Right renal cortex interstitium (tissue), 3 donors: ENCODE measurements at places on chromosomes 3 and 15. TPM values are rescaled to one million over a fixed set of nuclear protein-coding genes. Genes with fewer than 3 reads are reported as not detected.

GRCh38 chr3:146814601-146815315 lies 209.6 kb upstream of the PLSCR5 start:
- no peak for DNase-seq

The KCNMB2 gene
- 33.9 TPM for polyA plus RNA-seq

- no peak for DNase-seq
Measured at GRCh38 chr15:45441036-45441435, 62.7 kb upstream of the GATM start.

DNA sequence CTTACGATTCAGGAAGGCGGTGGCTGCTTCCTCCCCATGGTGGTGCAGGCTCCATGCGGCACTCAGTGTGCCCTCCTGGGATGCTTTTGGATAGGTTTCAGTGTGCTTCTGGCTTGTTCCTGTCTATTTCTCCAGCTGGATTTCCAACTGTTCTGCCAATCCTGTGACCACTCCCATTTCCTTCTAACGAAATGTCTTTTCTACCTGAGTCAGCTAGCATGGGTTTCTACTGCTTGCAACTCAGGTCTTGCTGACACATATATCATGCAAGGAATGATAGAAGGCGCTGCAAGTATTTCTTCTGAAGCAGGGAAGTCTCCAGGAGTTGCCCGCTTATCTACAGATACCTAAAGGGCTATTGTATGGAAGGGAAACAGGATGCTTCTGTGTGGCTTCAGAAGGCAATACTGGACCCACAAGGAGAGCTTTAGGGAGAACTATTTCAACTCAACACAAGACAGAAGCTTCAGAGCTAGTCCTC lies 244.4 kb downstream of the OPA1 start:
- DNase-seq: no peak

DNA sequence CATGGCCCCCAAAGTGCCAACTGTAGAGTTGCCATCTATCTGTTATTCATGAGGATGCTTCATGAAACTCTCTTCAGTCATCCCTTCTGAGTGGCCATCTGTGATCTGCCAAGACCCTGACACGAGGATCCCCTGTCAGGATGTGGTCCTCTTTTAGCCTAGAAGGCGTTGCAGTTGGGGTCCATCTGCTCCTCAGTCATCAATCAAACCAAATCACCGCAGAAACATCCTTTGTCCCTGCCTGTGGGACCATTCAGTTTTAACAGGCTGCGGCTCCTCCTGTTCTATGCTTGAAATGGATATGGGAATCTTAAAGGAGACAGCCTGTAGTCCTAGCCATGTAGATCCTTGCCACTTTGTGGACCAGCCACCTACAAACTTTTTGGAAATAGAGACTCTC lies 5.9 kb upstream of the RPS27L start:
- DNase-seq: no peak

DNA sequence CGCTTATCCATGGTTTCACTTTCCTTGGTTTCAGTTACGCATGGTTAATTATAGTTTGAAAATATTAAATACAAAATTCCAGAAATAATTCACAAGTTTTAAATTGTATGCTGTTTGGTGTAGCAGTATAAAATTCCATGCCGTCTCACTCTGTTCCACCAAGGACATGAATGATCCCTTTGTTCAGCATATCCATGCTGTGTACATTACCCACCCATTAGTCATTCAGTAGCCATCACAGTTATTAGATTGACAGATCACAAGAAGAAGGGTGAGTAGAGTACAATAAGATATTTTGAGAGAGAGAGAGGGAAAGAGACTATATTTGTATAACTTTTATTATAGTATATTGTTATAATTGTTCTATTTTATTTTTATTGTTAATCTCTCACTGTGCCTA lies 535.5 kb downstream of the SQOR start:
- DNase-seq: no peak

DNA sequence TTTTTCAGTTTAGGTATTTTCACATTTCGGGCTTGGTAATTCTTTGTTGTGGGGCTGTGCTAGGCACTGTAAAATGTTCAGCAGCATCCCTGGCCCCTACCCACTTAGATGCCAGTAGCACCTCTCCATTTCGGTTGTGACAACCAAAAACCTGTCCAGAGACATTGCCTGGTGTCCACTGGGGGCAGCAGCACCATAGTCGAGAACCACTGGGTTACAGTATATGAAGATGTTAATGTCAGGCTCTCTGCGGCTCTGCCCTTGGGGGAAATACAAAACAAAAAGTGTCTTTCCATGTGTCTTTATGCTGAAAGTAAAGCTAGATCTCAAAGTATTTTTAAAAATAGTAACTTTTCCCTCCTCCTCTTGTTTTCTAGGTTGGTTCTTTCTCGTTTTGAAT lies 177.2 kb downstream of the ITPR1 start:
- no peak for DNase-seq

DNA sequence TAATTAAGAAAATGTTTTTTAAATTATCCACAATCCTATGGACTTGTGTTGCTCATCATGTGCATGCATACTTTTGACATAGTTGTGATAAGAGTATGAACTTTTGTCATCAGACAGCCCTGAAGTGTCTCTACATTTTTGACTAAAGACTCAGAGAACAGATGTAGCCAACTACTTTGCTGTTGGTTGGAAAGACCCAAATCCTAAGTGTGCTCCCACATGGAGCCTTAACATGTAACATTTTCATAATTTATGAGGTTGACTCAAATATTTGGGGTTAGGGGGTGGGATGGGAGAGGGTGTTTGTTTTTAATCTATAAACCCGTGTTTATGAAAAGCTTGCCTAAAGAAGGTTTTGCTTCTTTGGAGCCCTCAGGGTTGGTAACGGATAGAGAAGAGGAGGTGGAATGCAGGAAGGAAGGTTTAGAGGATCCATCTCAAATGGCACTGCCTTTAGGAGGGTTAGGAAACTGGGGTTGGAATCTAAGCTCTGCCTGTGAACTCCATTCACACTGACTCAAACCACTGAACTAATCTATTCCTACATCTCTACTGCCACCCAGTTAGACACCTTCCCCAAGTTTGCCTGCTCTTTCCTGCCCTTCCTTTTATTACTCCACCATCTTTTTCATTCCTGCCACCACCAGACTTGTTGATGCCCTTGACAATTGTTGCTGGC lies 3.7 kb downstream of the BOC start:
- DNase-seq: no peak

The REC114 gene
- not detected for polyA plus RNA-seq

DNA sequence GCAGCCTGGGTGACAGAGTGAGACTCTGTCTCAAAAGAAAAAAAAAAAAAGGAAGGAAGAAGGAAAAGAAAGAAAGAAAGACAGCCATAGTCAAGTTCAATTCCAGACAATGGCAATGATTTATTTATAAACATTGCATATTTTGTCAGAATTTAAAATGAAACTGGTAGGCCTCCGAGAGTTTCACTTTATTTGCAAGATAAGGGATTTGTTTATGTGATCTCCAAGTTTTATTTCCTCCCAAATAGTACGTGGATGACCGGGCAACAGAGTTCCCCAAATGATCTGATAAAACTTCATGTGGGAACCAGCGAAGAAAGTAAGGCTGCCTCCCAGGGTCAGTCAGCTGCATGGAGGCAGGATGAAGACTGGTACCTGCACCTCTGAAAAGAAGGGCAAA lies 28.6 kb upstream of the MOBP start:
- no peak for DNase-seq

DNA sequence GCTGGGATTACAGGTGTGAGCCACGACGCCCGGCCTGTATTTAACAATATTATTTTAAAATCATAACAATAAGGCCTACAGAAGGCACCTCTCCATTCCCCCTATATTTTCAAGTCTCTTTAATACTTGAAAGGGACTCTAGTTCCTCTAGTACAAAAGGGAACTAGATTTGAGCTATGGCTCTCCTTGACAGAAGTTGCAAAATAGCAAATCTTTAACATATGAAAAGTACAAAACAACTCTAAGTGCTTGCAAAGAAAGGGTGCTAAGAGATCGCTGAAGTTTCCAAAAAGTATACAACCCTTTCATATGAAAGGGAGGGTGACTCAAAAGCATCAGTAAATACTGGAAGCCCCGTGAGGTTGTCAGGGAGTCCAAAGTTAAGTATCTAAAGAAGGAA lies 23.8 kb downstream of the AP3S2 start:
- DNase-seq: no peak

GRCh38 chr3:184571750-184572377 lies 10.3 kb downstream of the EPHB3 start:
- DNase-seq: no peak

DNA sequence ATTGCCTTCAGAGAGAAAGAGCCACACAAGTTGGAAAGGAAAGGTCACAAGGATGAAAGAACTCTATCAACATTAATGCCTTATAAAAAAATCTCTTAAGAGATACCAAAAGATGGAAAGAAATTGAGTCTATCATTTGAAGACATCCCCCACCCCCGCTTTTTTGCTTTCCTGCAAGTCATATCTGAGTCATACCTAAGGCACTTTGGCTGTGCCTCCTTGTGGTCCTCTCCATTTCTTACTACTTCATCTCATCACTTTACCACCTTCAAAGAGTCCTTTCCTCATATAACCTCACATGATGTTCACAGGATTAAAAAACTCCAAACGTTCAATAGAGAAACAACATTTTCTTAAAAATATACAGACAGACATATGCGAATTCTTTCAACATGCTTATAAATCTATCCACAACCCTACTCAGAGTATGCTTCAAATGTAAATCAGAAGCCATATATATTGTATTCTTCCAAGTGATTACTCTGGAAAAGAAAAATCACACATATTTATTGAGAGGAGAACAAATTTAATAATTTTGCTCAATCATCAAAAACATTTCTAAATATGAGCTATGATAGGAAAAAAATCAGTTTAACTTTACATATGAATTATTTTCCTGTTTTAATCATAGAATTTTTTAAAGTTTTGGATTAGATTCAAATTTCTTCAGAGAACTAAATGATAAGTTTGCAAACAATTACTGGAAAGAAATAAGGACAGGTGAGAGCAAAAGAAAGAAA lies 1003.9 kb upstream of the CFAP20DC start:
- DNase-seq: no peak

DNA sequence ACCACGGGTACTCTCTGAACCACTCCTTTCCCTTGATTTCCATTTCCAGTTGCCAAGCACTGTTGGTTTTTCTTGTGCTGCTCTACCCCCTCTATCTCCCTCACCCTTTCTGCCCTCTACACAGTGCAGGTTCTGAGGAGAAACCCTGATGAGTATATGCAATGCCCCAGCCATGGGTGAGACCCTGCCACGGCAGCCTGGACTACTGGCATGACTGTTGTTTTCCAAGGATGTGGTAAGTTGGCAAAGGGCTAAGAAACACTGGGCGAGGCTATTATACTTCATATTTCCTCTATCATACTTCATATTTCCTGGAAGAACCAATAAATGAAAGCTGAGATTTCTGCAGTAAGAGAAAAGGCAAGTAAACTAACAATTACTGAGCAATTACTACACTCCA lies 27.9 kb downstream of the CHAC1 start:
- no peak for DNase-seq

GRCh38 chr3:140122183-140122582 lies 187.2 kb downstream of the CLSTN2 start:
- no peak for DNase-seq

GRCh38 chr15:84772467-84772866 lies 24.1 kb downstream of the ZNF592 start:
- DNase-seq: no peak

GRCh38 chr3:185960522-185961288 lies 22.9 kb upstream of the TRA2B start:
- no peak for DNase-seq

The DUOXA1 gene
- 0.21 TPM for polyA plus RNA-seq

DNA sequence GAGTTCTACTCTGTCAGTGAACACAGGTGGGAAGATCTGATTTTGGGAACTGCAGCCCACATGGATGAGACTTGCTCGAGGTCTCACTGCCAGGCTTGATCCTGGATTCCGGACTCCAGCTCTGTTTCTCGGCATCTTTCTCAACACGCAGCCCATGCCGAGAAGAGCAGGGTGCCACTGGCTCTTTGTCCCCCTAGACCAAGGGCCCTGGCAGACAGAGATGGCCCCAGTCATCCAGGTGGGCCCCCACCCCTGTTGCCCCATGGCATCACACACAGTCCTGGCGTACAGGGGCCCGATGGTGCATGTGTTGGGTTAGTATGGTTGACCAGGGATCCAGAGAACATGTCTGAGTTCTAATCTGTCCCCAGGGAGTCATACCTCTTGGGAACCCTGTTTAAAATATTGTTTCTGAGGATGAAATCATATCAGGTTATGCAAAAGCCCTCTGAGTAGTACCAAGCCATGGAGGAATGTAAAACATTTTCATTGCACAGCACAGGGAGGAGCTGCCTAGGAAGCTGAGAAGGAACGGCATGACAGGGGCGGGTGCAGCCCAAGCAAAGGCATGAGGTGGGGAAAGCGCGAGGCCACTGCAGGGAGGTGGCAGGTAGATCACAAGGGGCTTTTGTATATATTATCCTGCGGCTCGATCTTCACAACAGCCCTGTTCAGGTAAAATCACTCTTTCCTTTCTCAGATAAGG lies 320.6 kb downstream of the UACA start:
- DNase-seq: no peak

DNA sequence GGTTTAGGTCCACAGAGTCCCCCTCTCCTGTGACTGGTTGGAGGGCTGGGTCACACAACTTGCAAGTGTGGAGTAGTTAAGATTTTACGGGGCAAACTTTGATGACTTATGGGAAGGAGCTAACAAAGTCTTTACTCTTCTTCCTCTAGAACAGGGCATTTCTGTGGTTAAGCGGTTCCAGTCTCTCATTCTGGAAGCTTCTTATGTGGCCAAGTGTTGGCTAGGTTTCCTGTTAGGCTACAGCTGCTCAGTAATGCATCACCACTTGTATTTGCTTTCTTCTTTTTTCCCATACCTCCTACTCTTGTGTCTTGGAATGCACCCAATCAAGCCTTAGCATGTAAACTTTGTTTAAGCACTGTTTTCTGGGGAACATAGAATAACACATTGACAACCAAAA lies 100.6 kb upstream of the PLAAT1 start:
- DNase-seq: no peak

GRCh38 chr15:57685306-57686095 lies 21.0 kb upstream of the POLR2M start:
- no peak for DNase-seq

DNA sequence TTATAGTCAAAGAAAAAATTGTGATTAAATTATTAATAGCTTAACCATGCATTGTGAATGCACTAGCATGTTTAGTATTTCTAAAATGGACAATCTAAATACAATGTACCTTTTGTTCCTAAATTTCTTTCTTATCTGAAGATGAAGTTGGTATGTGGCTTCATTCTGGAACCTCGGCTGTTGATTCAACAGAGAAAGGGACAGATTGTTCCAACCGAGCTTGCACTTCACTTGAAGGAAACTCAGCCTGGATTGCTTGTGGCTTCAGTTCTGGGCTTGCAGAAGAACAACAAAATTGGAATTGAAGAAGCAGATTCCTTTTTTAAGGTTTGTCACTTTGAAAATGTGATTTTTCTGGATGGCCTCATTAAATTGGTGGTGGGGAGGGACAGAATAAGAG lies 32.6 kb downstream of the HPS3 start:
- DNase-seq: no peak

DNA sequence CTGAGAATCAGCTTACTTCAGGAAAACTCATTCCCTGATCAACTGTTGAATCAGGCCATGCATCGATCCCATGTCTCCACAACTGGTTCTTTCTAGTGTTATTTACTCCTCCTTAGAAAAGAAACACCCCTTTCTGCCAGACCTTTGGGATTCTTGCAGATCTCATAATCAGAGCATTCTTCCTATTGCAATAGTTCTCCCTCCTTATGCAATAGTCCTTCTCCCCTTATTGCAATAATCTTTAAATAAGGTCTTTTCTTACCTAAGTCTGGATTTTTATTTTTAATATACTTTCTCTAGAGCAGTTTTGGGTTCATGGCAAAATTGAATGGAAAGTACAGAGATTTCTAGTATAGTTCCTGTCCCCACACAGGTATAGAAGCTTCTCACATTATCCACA lies 141.9 kb upstream of the SGO1 start:
- DNase-seq: no peak
